ENCODE measurements at places on chromosomes 5 and 9. TPM values are rescaled to one million over a fixed set of nuclear protein-coding genes. Genes with fewer than 3 reads are reported as not detected.

Gene ABCA1
- 23.0 TPM for total RNA-seq

GRCh38 chr5:170553218-170553617 is 49.4 kb downstream of the KCNIP1 start:
- no peaks in the 10 kb centered on the region for H3K36me3 ChIP-seq
- H3K4me1 ChIP-seq = no peaks in the 10 kb centered on the region
- no peaks in the 10 kb centered on the region for H3K27me3 ChIP-seq
- no peak for DNase-seq

DNA sequence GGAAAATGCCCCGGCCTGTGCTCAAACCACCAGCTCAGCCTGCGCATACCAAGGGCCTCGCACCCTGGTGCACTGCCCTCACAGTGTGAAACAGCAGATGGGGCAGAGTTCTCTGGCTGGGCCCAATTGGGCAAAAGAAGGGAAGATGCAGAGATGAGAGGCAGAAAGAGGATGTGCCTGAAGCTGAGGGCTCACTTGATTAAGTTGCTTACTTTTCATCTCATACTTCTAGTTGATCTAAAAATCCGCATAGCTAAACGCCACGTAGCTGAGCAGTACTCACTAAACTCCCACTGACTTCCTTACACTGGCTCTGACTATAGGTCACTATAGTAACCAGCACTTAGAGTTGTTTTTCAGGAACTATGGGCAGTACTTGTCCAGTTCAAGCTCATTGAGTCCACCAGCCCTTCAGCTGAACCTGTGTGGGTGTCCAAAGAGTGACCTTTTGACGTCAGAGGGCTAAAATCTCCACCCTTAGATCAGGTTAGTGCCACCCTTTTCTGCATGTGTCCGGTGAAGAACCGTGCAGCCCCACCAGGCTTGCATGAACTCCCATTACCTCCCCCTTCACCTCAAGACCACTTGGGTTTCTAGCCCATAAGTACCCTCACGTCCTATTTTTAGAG is 215.2 kb downstream of the AUH start:
- peaks cover 17% of the 10 kb centered on the region for H3K4me1 ChIP-seq
- H3K4me3 ChIP-seq = no peak overlapping the region
- H3K27me3 ChIP-seq = no peaks in the 10 kb centered on the region

DNA sequence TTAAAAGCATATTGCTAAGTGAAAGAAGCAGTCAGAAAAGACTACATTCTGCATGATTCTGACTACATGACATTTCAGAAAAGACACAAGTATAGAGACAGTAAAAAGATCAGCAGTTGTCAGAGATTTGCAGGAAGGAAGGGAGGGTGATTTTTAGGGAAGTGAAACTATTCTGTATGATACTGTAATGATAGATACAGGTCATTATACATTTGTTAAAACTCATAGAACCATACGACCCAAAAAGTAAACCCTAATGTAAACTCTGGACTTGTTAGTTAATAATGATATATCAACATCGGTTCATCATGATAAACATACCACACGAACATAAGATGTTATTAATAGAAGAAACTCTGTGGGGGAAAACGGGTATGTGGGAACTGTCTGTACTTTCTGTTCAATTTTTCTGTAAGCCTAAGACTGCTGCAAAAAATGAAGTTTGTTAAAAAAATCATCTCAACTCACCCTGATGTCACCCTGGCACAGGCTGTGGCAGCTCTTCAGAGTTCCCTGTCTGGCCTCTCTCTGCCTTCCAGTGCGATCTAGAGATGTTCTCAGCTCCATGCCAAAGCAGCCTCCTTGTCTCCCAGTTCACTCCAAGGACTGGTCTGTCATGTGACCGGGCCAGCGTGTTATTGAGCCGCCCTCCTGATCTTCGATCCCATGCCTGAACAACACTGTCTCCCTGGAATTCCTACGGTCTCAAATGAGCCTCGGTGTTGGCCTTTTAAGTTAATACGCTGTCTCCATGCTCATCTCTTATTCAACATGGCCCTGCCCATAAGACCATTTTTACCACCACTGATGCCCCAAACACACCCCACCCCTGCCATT is 35.4 kb downstream of the PRLR start:
- no peaks in the 10 kb centered on the region for H3K36me3 ChIP-seq
- no peak for DNase-seq
- no peaks in the 10 kb centered on the region for H3K4me1 ChIP-seq

Gene FBP1
- 2.9 TPM for total RNA-seq

- H3K36me3 ChIP-seq = no peaks in the 10 kb centered on the region
- no peak overlapping the region for H3K4me3 ChIP-seq
- H3K4me1 ChIP-seq = no peaks in the 10 kb centered on the region
- no peaks in the 10 kb centered on the region for H3K27me3 ChIP-seq
- no peak for DNase-seq
- no peak overlapping the region for H3K27ac ChIP-seq
Observed at GRCh38 chr5:178778919-178779318, 48.5 kb upstream of the ZNF354A start.

- H3K4me1 ChIP-seq = no peaks in the 10 kb centered on the region
- DNase-seq = no peak
- peaks cover 26% of the 10 kb centered on the region for H3K36me3 ChIP-seq
- H3K4me3 ChIP-seq = no peak overlapping the region
Observed at GRCh38 chr5:77066184-77066583, 20.9 kb downstream of the ZBED3 start.

GRCh38 chr5:142805339-142805738 is 35.2 kb downstream of the ARHGAP26 start:
- H3K4me1 ChIP-seq = peaks cover 17% of the 10 kb centered on the region
- H3K27ac ChIP-seq = no peak overlapping the region
- H3K27me3 ChIP-seq = no peaks in the 10 kb centered on the region
- H3K4me3 ChIP-seq = no peak overlapping the region
- DNase-seq = no peak
- H3K36me3 ChIP-seq = no peaks in the 10 kb centered on the region

DNA sequence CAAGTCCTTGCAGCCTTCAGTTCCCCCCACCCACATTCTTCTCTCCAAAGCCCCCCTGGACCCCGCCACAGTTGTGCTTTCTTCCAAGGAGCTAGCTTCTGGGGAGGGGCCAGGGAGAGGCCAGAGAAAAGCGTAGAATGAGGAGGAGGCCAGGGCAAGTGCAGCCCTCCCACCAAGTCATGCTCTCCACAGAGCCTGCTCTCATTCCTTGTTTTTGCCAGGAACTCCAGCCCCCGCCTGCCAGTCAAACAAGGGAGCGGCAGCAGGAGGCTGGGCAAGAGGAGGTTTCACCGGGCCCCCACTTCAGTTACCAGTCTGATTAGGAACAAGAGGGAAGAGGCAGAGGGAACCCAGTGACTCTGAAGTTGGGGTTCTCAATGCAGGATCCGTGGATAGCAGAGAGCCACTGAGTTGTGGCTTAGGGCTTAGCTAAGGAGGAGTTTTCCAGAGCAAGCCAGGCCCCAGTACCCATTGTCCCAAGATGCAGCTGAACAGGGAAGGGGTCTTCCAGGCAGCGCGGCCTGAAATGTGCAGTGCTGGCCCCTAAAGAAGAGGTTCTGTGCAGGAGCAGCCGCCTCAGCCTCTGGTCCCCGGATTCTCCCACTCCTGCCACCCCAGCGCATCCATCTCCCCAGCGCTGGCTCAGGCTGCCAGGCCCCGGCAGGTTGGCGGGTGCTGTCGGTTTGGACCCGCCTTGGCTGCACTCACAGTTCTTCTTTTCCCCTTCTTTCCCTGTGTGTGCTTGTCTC is 120.6 kb downstream of the DAB2IP start:
- no peak overlapping the region for H3K27ac ChIP-seq
- no peak overlapping the region for H3K4me3 ChIP-seq
- H3K27me3 ChIP-seq = no peaks in the 10 kb centered on the region
- H3K36me3 ChIP-seq = peaks cover 67% of the 10 kb centered on the region
- DNase-seq = no peak

Gene CTXN3
- not detected for total RNA-seq

Gene TXNDC8
- not detected for total RNA-seq

- H3K36me3 ChIP-seq = no peaks in the 10 kb centered on the region
- H3K4me1 ChIP-seq = no peaks in the 10 kb centered on the region
- H3K4me3 ChIP-seq = no peak overlapping the region
- DNase-seq = no peak
Observed at GRCh38 chr5:152113401-152113800, 188.8 kb upstream of the GLRA1 start.

DNA sequence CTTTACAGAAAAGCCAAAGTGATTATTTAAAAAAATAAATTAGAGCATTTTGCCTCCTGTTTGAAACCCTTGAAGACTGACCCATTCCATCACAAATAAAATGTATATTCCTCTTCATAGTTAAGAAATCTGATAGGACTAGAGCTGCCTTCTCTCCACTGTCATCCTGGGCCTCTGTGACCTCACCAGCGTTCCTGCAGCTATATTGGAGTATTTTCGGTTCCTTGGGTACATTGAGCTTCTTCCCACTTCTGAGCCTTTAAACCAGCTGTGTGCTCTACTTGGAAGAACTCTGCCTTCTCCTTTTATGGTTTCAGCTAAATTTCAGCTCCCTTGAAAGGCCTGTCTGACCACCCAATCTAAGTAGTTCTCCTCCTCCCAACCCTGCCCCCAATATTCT is 99.1 kb upstream of the ABCA1 start:
- H3K4me1 ChIP-seq = no peaks in the 10 kb centered on the region
- H3K4me3 ChIP-seq = no peak overlapping the region
- H3K36me3 ChIP-seq = no peaks in the 10 kb centered on the region
- H3K27me3 ChIP-seq = no peaks in the 10 kb centered on the region

Gene TBCA
- total RNA-seq = 245 TPM

Gene ALDOB
- not detected for total RNA-seq

- H3K4me3 ChIP-seq = no peak overlapping the region
- no peaks in the 10 kb centered on the region for H3K36me3 ChIP-seq
- no peaks in the 10 kb centered on the region for H3K4me1 ChIP-seq
- no peak for DNase-seq
Observed at GRCh38 chr5:54093861-54094260, 216.5 kb downstream of the ARL15 start.

- no peak overlapping the region for H3K27ac ChIP-seq
- DNase-seq = no peak
- no peak overlapping the region for H3K4me3 ChIP-seq
- H3K27me3 ChIP-seq = no peaks in the 10 kb centered on the region
Observed at GRCh38 chr5:22053195-22053594, 799.9 kb downstream of the CDH12 start.

GRCh38 chr9:91942201-91942600 is 7.8 kb downstream of the ROR2 start:
- H3K36me3 ChIP-seq = no peaks in the 10 kb centered on the region
- no peaks in the 10 kb centered on the region for H3K27me3 ChIP-seq
- peaks cover 42% of the 10 kb centered on the region for H3K4me1 ChIP-seq
- no peak overlapping the region for H3K4me3 ChIP-seq
- H3K27ac ChIP-seq = no peak overlapping the region

DNA sequence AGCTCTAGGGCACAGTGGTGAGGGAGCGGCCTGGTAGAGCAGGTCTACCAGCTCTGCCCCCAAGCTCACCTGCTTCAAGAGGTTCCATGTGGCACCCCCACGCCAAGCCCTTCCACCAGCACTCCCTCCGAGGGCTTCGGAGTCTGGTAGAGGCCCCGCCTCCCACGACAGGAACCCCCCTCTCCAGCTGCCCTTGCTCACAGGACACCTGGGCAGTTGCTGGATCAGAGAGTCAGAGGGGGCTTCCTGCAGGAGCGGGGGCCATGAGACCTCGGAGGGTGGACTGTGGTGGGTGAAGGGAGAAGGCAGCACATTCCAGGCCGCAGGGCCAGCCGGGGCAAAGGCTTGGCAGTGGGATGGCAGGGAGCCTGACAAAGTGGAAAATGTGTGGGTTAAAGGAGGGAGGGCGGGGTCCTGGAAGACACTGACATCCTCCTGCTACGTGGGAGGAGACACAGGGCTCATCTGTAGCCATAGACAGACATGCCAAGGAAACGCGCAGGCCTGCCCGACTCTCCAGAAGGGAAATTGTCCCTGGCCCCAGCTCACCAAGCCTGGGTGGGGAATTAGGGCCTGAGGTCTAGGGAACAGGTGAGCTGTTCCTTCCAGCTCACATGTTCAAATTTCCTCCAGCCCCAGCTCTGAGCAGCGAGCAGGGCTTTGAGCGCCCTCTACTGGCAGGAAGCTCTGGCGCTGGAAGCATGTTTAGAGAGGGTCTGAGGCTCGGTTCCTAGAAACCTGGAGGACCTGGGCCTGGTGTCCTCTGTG is 74.2 kb downstream of the NTNG2 start:
- no peaks in the 10 kb centered on the region for H3K36me3 ChIP-seq
- H3K4me1 ChIP-seq = no peaks in the 10 kb centered on the region
- no peak overlapping the region for H3K4me3 ChIP-seq
- no peaks in the 10 kb centered on the region for H3K27me3 ChIP-seq
- no peak overlapping the region for H3K27ac ChIP-seq
- peak; percentile 75 for DNase-seq

Gene LCN9
- total RNA-seq = not detected

Gene HRCT1
- not detected for total RNA-seq

DNA sequence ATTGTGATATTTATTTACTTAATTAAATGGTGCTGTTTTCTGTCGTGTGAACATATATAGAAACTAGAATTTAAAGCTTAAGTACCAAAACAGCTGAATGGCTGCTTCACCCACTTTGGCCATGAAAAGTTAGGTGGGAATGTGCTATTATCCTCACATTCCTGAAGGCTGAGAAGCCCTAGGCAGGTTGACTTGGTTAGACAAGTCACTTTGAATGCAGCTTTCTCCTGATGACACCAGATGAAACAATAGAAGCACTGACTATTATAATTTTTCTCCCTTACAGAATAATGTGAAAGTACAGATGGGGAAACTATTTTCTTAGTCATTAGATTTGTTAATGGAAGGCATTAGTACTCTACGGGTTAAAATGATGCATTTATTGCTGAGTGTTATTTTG is 65.1 kb upstream of the C5orf46 start:
- H3K4me3 ChIP-seq = no peak overlapping the region
- H3K27me3 ChIP-seq = no peaks in the 10 kb centered on the region
- H3K36me3 ChIP-seq = no peaks in the 10 kb centered on the region
- H3K27ac ChIP-seq = no peak overlapping the region
- H3K4me1 ChIP-seq = no peaks in the 10 kb centered on the region
- no peak for DNase-seq

Gene SLC1A1
- 0.57 TPM for total RNA-seq

GRCh38 chr5:36646507-36647023 is 40.2 kb downstream of the SLC1A3 start:
- no peaks in the 10 kb centered on the region for H3K36me3 ChIP-seq
- no peak overlapping the region for H3K27ac ChIP-seq
- peaks cover 47% of the 10 kb centered on the region for H3K4me1 ChIP-seq
- H3K27me3 ChIP-seq = no peaks in the 10 kb centered on the region
- no peak overlapping the region for H3K4me3 ChIP-seq

Gene JADE2
- 17.8 TPM for total RNA-seq

- no peak overlapping the region for H3K4me3 ChIP-seq
- H3K27me3 ChIP-seq = peaks cover 99% of the 10 kb centered on the region
- no peaks in the 10 kb centered on the region for H3K36me3 ChIP-seq
- no peak for DNase-seq
Observed at GRCh38 chr5:73232266-73233041, 59.5 kb downstream of the TMEM174 start.

- H3K27ac ChIP-seq = no peak overlapping the region
- no peaks in the 10 kb centered on the region for H3K36me3 ChIP-seq
- no peak overlapping the region for H3K4me3 ChIP-seq
- DNase-seq = peak; percentile 69
- no peaks in the 10 kb centered on the region for H3K4me1 ChIP-seq
- no peaks in the 10 kb centered on the region for H3K27me3 ChIP-seq
Observed at GRCh38 chr5:173581408-173582215, 34.8 kb downstream of the BOD1 start.

Gene CACFD1
- 73.8 TPM for total RNA-seq

- H3K27ac ChIP-seq = no peak overlapping the region
- H3K27me3 ChIP-seq = no peaks in the 10 kb centered on the region
- H3K36me3 ChIP-seq = no peaks in the 10 kb centered on the region
- peaks cover 12% of the 10 kb centered on the region for H3K4me1 ChIP-seq
- no peak for DNase-seq
Observed at GRCh38 chr9:118940473-118940872, 428.8 kb downstream of the BRINP1 start.

Gene GRM6
- total RNA-seq = not detected

Measured in cardiac muscle cell (in vitro differentiated cells and primary cell).